ENCODE measurements at places on chromosomes 4 and X.

DNA sequence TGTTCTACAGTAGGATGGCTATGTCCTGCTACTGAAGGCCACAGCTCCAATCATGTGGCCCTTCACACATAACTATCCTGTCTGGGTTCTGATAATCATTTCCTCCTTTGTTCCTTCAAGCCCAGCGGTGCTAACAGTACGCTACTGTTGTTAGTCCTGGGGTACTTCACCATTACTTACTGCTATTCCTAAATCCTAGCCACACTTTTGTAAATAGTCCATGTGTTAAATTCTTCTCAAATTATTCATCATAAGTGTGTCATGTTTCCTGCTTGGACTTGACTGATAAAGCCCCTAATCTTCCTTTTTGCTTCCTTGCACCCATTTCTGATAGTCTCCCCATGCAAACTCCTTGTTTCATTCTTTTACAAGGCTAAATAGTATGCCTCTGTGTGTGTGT, 332.6 kb downstream of the FGF13 start:
- H3K27me3 ChIP-seq, result no peaks in the 10 kb centered on the region
- no peaks in the 10 kb centered on the region for H3K36me3 ChIP-seq
- DNase-seq, result no peak

DNA sequence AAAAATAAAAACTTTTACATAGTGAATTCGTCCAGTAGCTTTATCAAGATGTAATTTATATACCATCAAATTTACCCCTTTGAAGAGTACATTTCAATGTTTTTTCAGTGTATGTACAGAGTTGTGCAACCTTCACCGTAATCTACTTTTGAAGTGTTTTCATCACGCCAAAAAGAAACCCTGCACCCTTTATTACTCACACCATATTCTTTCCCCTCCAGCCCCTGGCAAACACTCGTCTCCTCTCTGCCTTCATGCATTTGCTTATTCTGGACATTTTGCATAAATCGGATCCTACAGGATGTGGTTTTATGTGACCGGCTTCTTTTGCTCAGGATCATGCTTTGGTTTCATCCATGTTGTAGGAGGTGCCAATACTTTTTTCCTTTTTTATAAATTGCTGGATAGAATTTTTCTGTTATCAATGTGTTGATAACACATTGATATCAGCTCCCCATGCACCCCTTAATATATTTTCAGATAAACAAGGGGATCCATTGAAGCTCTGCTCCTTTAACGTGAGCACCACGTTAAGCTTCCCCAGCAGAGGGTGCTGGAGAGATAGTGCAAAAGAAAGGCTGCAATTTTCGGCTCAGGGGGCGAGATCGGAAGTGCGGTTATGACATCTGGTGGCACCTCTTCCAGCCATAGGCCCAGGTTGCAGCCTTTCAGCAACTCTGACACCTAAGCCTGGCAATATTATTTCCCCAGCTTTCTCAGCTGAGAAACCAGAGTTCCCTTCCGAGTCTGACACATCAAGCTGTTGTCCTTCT, 100.1 kb upstream of the VCX3B start:
- DNase-seq, result no peak

GRCh38 chr4:128387600-128388351, 100.2 kb upstream of the PGRMC2 start:
- no peaks in the 10 kb centered on the region for H3K27me3 ChIP-seq
- no peak for DNase-seq
- no peak overlapping the region for H3K4me3 ChIP-seq
- H3K36me3 ChIP-seq, result no peaks in the 10 kb centered on the region
- no peaks in the 10 kb centered on the region for H3K4me1 ChIP-seq

GRCh38 chrX:37926700-37927099, 79.3 kb upstream of the DYNLT3 start:
- no peaks in the 10 kb centered on the region for H3K36me3 ChIP-seq
- DNase-seq, result no peak
- H3K4me1 ChIP-seq, result no peaks in the 10 kb centered on the region
- no peak overlapping the region for H3K27ac ChIP-seq

DNA sequence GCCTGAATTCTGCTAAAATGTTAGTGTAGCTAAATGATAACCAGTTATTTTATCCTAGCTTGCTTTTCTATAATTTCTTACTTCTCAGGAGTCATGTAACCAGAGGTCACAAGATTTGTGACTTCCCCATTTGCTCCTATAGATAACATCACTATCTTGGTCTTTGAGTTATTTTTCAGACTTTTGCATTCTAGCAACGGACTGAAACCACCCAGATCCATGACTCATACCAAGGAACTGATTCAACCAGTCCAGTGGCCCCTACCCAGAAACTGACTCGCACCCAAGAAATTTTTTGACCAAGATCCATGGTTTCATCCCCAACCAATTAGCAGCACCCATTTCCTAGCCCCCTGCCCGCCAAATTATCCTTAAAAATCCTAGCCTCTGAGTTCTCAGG, 50.0 kb downstream of the IQCM start:
- H3K4me3 ChIP-seq, result no peak overlapping the region
- no peak overlapping the region for H3K27ac ChIP-seq
- no peaks in the 10 kb centered on the region for H3K27me3 ChIP-seq
- no peaks in the 10 kb centered on the region for H3K4me1 ChIP-seq
- no peaks in the 10 kb centered on the region for H3K36me3 ChIP-seq
- no peak for DNase-seq

DNA sequence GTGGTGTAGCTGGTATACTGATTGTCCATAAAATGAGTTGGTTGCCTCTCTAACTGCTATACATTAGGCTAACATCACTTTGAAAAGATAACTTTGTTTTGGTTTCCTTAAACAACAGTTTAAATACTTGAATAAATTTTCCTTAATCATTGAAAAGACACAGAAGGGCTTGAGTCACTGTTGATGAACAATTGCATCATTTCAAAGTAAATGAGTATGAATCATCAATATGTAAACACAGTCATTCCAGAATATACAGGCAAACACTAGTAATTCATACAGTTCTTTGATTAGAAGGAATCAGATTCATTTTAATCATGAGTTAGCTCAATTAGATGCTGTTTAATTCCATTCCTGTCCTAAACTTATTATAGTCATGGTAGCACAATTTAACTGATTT, 160.6 kb downstream of the AFF2 start:
- H3K27me3 ChIP-seq, result no peaks in the 10 kb centered on the region
- no peaks in the 10 kb centered on the region for H3K36me3 ChIP-seq
- no peak overlapping the region for H3K4me3 ChIP-seq
- no peak for DNase-seq
- no peaks in the 10 kb centered on the region for H3K4me1 ChIP-seq

- H3K4me1 ChIP-seq, result no peaks in the 10 kb centered on the region
- no peaks in the 10 kb centered on the region for H3K27me3 ChIP-seq
- no peak for DNase-seq
- no peaks in the 10 kb centered on the region for H3K36me3 ChIP-seq
- no peak overlapping the region for H3K27ac ChIP-seq
These were observed 104.4 kb upstream of the MYOZ2 start for GRCh38 chr4:119031218-119031617.

DNA sequence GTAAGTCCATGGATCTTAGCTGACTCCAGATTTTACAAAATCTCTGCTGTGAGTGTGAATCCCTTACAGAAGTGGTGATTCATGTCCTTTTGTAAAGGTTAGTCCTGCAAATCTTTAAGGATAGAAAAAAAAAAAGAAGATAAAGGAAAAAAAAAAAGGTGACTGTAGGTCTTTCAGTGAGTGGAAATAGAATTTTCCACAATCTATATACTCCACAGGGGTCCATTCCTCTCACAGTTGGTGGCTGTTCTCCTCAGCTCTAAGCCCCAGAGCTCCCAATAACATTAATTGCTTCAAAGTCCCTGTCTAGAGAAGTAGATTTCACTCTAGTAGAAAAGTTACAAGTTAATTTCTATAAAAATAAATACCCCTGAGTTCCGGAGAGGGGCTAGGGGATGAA, 189.1 kb downstream of the NDST4 start:
- no peak overlapping the region for H3K4me3 ChIP-seq
- DNase-seq, result no peak
- no peaks in the 10 kb centered on the region for H3K27me3 ChIP-seq
- no peaks in the 10 kb centered on the region for H3K4me1 ChIP-seq
- no peak overlapping the region for H3K27ac ChIP-seq

DNA sequence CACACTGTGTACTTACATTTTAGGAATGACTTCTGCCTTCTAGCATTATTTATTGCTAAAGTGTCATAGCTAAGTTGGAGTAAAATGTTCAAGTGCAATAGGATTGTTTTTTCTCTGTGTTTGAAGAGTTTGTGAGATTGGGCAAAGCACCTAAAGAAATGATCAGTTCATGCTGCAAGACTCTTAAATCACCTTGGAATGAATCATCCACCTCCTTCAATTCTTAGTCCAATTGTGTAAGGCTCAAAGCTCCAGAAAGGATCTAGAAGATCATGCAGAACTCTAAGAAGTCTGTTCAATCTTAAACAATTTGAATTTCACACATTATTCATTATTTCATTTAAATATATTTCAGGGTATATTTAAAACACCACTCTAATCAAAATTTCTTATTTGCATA, 137.1 kb downstream of the AMELX start:
- no peak overlapping the region for H3K4me3 ChIP-seq
- H3K4me1 ChIP-seq, result no peaks in the 10 kb centered on the region
- H3K27ac ChIP-seq, result no peak overlapping the region
- DNase-seq, result no peak
- no peaks in the 10 kb centered on the region for H3K27me3 ChIP-seq
- H3K36me3 ChIP-seq, result no peaks in the 10 kb centered on the region

- H3K36me3 ChIP-seq, result no peaks in the 10 kb centered on the region
- no peak for DNase-seq
- no peaks in the 10 kb centered on the region for H3K27me3 ChIP-seq
- H3K4me1 ChIP-seq, result no peaks in the 10 kb centered on the region
- no peak overlapping the region for H3K27ac ChIP-seq
These were observed 67.8 kb downstream of the PSAPL1 start for GRCh38 chr4:7366954-7367353.

DNA sequence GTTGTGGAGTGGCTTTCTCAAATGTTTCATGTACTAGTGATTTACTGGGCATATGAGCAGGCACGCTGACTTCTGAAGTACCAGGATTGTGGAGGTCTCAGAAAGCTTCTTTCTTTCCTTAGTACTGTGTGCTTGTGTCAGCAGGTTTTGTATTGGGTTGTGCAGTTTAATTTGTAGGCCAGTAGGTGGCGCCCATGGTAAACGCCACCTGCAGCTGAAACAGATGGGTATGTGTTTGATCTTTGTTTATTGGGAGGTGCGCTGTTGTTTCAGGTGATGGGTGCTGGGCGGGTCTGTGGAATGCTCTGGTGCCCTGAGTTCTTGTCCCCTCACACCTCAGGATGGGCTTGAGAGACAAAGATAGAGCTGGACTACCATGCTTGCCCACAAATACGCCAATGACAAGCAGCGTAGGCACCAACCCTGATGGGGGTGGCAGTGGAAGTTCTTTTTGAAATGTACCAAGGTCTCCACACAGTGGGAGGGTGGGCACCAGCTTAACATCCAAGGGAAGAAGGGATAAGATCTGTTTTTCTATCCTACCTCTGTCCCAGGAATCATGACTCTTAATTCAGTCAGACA, 141.5 kb downstream of the RPS6KA6 start:
- peak; percentile 9 for DNase-seq
- H3K27me3 ChIP-seq, result no peaks in the 10 kb centered on the region
- no peak overlapping the region for H3K4me3 ChIP-seq
- H3K4me1 ChIP-seq, result no peaks in the 10 kb centered on the region
- no peak overlapping the region for H3K27ac ChIP-seq

GRCh38 chr4:3452376-3452775, 10.6 kb downstream of the HGFAC start:
- no peaks in the 10 kb centered on the region for H3K4me1 ChIP-seq
- H3K27ac ChIP-seq, result no peak overlapping the region
- H3K27me3 ChIP-seq, result no peaks in the 10 kb centered on the region

- peaks cover 25% of the 10 kb centered on the region for H3K4me1 ChIP-seq
- H3K27ac ChIP-seq, result no peak overlapping the region
- no peak overlapping the region for H3K4me3 ChIP-seq
- H3K36me3 ChIP-seq, result no peaks in the 10 kb centered on the region
These were observed 2.4 kb upstream of the BCOR start for GRCh38 chrX:40100141-40100536.

DNA sequence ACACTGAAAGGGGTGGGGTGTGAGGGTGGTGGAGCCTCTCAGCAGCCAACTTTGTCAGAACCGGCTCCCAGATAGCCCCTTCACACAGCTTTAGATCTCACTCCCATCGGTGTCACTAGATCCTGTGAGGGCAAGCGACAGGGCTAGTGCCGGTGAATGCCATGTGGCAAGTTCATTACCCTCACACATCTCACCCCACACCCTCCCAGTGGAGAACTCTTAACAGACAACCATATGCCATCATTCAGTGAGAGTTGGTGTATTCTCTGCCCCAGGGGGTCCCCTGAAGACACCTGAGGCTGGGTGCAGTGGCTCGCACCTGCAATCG, 15.3 kb downstream of the SEPTIN6 start:
- no peaks in the 10 kb centered on the region for H3K27me3 ChIP-seq
- peaks cover 24% of the 10 kb centered on the region for H3K36me3 ChIP-seq
- DNase-seq, result no peak
- H3K4me3 ChIP-seq, result peak overlapping the region; percentile 39
- peaks cover 74% of the 10 kb centered on the region for H3K4me1 ChIP-seq

GRCh38 chr4:100162027-100162685, 28.1 kb downstream of the DDIT4L start:
- H3K36me3 ChIP-seq, result no peaks in the 10 kb centered on the region
- H3K27me3 ChIP-seq, result no peaks in the 10 kb centered on the region
- no peaks in the 10 kb centered on the region for H3K4me1 ChIP-seq
- DNase-seq, result no peak
- no peak overlapping the region for H3K4me3 ChIP-seq

DNA sequence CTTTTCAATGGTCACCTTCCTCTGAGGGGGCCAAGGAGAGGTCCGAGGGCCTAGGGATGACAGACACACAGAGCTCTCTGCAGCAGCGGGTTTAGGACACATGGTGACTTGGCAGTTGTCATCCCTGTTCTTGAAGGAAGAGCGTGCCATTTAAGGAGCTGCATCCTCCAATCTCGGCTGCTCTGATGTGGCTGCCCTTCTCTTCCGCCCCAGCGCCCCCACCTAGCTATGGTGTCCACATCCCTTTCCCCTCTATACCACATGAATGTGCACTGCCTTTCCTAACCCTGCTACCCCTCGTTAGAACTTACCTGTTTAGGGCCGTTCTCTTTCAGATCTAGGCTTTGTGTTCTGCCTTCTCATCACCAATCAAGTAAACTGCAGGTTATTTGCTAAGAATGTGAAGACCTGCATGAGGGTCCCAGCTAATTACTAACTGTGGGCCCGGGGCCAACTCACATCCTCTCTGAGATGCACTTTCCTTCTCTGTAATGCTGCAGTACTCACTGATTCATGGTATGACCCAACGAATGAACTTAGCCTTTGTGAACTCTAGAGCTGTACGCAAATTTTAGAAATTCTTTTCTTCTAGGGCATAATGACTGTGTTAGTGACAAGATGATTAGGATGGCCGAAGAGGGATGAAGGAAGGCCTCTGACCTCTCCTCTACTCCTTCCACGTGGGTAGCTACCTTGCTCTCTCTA, 38.2 kb downstream of the CHST7 start:
- H3K27ac ChIP-seq, result no peak overlapping the region
- no peaks in the 10 kb centered on the region for H3K36me3 ChIP-seq
- DNase-seq, result peak; percentile 34
- peak overlapping the region; percentile 16 for H3K4me3 ChIP-seq
